SW 1271 (cell line): ENCODE measurements at places on chromosomes 12 and 14.
A peak's percentile ranks its signal among the peaks of the same experiment; 100 is the strongest.

GRCh38 chr12:18706798-18707197 is 31.0 kb downstream of the PLCZ1 start:
- peak; percentile 11 for DNase-seq

DNA sequence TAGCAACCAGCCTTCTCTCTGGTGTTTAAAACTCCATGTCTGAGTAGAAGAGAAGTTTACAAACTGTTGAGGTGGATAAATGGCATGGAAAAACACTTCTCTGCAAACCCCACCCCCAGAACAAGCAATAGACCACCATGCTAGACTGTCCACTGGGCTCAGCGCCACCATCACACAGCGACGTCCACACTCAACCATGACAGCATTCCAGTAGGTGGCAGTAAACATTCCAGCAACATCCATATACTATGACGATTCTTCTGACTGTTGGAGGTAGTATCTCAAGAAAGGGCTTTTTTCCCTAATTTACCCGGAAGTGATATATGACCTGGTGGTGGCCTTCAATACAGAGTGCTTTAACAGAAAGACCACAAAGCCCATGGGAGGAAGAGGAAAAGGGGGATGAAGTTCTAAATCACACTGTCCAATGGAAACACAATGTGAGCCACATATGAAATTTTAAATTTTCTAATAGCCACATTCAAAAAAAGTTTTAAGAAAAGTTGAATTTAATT is 152.2 kb downstream of the SLC15A4 start:
- DNase-seq, result no peak

DNA sequence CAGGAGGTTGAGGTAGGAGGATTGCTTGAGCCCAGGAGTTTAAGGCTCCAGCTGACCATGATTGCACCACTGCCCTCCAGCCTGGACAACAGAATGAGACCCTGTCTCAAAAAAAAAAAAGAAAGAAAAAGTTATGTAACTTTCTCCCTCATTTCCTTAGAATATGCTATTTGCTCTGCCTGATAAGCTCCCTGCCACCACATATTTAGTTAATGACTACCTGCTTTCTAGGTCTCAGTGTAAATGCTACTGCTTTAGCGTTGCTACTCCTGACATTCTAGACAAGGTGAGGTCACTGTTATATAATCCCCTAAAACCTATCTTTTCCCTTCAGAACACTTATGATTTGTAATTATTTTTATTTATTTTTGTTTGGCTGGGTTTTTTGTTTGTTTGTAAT is 86.3 kb upstream of the AMN1 start:
- no peak for DNase-seq

GRCh38 chr14:100221533-100222223 is 17.3 kb upstream of the YY1 start:
- no peak for DNase-seq

GRCh38 chr12:12586879-12587675 is 24.4 kb upstream of the DUSP16 start:
- DNase-seq, result no peak

- DNase-seq, result no peak
Observed at GRCh38 chr14:89435892-89436656, 19.0 kb upstream of the FOXN3 start.

DNA sequence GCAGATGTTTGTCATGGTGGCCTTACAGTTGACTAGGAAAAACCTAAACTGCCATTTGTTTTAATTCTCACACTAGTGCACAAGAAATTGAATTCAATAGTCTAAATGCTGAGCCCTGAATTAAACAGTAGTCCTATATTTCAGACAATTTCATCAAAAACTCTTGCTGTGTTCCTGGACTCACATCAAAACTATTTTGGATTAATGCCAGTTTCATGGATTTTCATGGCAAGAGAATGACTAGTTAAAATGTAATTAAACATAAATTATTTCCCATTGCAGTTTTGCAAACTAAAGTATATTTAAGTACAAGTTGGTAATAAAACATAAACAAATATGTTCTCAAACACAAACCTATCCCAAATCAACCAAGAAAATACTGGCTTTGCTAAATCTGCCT is 468.0 kb upstream of the PRICKLE1 start:
- no peak for DNase-seq

DNA sequence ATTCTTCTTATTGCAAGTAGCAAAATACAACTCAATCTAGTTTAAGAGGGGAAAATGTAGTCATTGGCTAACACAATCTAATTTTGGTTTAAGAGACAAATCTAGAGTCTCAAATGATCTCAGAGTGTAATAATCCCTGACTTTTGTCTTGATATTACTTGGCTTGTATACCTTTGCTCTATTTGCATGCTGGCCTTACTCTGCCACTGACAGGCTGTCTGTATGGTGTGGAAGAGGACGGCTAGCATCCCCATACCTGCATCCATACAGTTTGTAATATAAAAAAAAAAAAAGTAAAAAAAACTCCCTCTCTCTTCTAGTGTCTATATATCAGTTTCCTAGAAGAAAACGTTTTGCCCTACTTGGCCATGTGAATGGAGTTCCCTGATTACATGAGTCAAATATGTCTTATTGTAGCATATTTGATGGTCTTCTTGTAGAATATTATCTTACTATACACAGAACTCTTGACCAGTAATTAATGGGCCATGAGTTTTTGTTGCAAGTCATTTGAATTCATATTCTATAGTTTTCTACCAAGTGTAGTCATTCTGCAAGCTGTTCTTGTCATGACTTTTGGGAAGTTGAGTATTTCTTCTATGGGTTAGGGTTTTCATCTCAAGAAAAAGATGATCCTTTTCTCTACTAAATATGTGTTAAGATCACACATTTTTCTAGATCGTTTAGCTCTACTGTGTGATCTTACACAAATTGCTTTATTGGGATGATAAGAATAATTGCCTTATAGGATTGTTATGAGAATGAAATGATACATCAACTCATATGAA is 8.2 kb downstream of the HIF1A start:
- DNase-seq, result no peak
